ENCODE measurements at places on chromosomes 11 and 22.

DNA sequence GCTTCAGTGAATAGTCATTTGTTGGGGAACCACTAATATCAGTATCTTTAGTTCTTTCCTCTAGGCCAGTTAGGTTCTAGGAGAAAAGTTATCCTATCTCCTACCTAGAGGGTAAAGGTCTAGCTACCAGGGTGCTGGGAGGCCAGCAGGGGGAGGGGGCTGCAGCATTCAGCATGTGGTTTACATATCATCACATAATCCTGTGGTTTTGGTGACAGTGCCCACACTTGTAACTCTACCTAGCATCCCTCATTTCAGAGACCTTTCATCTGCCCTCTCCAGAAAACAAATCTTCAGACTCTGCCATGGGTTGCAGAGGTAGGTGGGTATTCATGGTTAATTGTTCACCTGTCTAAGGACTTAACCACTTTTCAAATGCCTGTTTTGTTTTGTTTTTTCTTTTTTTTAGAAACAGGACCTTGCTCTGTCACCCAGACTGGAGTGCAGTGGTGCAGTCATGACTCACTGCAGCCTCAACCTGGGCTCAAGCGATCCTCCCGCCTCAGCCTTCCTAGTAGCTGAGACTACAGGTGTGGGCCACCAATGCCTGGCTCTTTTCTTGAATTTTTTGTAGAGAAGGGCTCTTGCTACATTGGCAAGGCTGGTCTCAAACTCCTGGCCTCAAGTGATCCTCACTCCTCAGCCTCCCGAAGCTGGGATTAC lies 146.8 kb downstream of the ENTHD1 start:
- no peak for DNase-seq

DNA sequence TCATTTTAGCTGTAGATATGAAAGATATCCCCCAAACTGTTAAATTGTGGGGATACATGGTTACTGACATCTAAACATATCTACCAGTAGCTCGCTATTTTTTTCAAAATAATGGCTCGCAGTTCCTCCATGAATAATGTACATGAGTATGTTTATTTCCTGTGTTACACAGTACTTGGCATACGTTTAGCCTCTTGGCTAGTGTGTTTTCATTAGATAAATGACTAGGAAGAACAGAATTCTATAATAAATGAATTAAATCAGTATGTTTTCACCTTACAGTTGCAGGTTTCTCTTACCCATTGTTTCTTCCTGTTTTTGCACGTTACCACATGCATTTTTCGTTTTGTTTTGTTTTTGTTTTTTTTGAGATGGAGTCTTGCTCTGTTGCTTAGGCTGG lies 21.8 kb downstream of the RNF169 start:
- no peak for DNase-seq

- no peak for DNase-seq
Measured at GRCh38 chr22:24028533-24028932, 17.4 kb downstream of the CABIN1 start.

DNA sequence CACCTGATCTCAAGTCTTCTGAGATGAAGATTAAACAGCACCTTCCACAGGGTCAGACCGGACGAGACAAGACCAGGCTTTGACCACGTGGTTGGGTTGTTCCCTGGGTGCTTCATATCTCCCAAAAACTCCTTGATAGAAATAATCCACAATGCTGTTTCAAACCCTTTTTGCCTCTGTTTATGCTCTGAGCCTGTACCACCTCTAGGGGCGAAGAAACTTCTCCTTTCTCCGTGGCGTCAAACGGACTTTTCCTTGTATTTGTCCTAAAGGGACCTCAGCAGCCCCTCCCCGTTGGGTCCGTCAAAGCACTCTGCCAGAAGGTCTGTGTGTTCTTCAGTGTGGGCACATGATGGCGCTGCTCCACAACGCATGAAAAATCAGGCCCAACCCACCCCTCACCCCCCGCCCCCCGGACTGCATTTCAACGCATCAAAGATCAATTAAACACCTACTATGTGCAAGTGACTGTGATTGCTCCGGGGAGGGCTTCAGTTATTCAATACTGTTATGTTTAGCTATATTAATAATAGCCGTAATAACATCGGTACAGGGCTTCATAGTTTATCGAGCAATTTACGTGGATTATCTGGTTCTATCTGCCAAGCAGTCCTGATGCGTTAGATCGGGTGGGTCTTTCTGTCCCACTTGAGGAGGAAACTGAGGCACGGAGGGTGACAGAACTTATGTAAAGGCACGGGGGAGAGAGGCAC lies 17.3 kb upstream of the EIF3D start:
- DNase-seq = peak; percentile 61

DNA sequence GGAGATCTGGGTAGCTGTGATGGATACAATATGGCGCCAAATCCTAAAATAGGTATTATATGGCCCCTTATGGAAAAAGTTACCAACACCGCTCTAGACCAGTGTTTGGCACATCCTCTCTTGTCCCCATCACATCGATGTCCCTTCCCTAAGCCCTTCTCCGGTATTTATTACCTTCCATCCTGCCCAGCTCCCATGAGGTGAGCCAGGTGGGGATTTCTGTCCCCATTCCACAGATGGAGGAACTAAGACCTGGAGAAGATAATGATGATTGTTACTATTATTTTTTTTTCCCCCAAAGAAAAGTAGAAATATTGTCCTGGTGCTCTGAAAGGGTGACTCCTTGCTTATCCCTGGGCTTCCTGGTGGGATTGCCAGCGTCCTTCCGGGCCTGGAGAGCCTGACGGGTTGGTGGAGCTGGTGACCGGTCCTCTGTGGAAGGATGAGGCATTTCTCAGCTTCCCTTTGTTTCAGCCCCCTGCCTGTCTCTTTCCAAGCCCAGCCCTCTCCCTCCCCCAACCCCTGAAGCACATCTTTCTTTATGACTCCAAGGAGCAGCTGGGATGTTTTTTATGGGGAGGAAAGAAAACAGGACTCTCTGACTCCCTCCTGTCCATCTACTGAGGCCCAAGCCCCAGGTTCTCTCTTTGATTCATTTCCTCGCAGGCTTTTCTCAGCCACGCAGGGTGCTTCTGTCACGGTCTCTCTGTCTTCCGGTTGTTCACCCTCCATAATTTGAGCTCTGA lies 65.4 kb downstream of the TP53I11 start:
- no peak for DNase-seq

DNA sequence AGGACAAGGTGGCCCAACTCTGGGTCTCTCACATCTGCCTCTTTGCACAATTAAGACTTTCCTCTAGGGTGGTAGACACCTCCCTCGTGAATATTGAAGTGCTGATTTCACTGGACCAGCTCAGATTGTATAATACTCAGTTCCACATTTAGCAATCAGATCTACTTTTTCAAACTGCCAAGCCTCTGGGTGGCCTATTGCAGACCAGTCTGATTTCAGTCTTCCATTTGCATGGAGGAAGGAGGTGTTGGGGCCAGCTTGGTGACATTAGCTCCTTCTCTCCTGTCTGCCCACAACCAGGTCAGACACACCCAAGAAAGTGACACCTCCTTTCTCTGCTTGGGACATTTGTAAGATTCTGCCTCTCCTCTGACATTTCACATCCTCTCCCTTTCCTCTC lies 78.2 kb downstream of the PPFIBP2 start:
- DNase-seq = no peak

GRCh38 chr11:58830673-58831301 lies 13.7 kb downstream of the GLYATL2 start:
- DNase-seq = no peak

- no peak for DNase-seq
Measured at GRCh38 chr22:39808081-39808480, 85.5 kb downstream of the ENTHD1 start.

DNA sequence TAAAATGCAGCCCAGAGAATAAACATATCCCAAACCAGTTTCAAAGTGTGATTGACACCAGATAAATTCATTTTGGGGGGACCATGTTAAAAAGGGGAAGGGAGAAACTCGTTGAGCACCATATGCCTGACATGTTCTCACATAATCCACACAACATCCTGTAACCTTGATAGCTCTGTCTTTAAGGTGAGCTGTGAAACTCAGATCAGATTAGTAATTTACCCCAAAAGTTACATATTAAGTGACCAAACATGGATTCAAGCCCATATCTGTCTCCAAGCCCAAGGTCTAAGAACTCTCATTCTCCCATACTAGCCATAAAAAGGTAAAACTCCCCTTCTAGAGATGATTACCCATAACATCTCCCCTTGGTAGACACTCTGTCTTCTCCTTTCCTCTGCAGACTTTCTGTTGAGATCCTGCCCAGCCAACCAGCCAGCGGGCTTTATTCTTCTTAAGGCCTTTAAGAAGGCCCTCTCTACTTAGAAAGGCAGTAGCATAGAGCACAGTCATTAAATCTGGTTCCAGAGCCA lies 150.7 kb downstream of the CCDC34 start:
- no peak for DNase-seq

- no peak for DNase-seq
Measured at GRCh38 chr11:1916986-1917522, 2.4 kb upstream of the TNNT3 start.

DNA sequence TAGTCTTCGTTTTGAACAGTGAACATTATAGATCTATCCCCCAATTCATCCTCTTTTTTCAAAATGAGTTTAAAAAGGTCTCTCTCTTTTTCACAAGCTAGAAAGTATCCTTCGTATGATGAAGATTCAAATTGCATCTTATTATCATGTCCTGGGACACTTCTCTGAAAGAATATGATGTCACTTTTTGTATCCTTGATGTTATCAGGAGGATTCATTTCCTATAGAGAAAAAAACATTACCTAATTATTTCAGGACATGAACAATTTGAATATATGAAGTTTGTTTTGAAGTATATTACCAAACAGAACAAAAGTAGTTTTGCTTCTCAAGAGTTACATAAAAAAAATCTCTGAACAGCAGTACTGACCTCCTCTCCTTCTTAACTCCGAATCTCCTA lies 20.3 kb downstream of the IL18 start:
- DNase-seq = no peak

GRCh38 chr11:130144861-130145281 lies 14.7 kb upstream of the ST14 start:
- DNase-seq = no peak

DNA sequence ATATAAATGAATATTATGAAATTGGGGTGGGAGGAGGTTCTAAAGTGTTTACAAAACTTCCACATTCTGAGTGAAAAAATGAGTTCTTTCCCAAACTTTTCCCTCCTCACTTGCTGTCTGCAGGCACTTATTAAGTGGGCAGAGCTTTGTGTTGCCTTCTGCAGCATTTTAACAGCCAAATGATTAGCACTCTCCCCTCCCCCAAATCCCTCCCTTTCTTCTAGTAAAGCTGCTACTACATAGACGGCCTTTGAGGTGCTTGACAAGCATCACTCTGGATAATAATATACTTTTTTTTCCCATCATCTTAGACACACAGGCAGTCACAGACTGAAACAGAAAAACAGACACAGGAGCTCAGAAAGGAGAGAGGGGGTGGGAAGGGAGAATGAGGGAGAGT lies 493.5 kb downstream of the DLG2 start:
- DNase-seq = no peak

- DNase-seq = no peak
Measured at GRCh38 chr11:14041040-14041439, 78.5 kb downstream of the SPON1 start.

DNA sequence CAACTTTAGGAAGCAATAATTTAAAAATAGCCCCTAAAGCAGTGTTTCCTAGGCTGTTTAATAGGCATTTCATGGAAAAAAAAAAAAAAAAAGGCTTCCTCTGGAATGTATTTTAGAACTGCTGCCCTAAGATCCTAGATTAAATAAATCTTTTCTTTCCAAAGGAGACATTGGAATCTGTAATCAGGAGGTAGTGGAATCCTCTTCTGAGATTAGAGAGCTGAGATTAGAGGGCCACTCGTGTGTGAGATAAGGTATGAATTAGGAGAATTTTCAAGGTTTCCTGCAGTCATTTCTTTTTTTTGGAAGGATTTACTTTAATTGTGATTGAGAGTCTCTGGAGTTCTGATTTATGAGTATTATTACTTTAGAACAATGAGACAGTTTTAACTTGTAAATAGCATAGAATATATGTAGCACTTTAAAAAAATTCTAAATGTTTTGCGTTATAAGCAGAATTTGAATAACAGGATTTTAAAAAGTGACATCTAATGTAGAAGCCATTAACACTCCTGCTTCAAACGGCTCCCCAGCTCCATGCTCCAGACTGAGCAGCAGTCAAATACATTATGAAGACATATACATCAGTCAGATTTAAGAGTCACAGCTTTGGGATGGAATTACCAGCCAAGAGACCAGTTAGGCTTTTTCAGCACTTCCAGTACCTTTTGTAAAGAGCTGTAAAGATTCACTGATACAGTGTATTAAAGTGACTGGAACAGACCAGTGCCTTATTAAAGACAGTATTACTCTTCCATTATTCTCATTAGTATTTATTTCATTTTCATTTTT lies 5.0 kb downstream of the EED start:
- DNase-seq = no peak
